ENCODE measurements at places on chromosomes 3 and 15.

GRCh38 chr3:55180161-55180560 lies 252.3 kb upstream of the LRTM1 start:
- DNase-seq = no peak

DNA sequence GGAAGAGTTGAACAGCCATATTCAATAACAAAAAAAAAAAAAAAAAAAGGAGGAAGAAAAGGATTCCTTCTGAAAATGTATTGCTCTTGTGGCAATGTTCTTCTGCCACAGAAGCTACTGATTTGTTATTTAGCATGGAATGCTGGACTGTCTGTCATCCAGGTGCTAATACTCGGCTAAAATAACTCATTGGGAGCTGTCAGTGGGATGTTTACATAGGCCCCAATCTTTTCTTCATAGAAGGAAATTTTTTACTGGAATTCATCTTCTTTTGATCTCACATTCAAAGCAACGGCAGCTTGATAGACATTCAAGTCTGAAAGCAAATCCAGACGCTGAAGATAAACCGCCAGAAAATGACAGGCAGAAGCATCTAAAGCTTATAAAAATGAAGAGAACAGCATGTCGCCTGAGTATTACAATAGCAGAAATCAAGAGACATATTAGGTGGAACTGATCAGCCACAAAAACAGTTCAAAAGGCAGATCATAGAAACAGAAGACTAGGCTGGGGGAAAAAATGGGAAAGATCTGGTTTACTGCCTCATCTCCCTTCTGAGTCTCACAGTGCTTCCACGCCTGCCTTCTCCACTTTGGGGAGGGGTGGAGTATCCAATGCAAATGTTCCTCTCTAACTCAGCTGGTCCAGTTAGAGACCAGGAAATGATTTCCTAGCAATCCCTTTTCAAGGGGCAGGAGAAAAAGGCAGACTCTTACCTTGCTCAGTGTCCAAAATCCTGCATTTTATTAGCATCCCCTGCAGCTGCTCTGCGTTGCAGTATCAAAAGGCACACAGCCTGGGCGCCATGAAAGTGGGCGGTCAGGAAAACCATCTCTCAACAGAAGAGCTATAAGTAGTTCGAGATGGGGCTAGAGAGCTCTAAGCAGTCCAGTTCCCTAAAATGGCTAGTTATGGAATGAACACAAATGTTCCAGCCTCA lies 451.9 kb downstream of the FOXP1 start:
- DNase-seq = no peak

DNA sequence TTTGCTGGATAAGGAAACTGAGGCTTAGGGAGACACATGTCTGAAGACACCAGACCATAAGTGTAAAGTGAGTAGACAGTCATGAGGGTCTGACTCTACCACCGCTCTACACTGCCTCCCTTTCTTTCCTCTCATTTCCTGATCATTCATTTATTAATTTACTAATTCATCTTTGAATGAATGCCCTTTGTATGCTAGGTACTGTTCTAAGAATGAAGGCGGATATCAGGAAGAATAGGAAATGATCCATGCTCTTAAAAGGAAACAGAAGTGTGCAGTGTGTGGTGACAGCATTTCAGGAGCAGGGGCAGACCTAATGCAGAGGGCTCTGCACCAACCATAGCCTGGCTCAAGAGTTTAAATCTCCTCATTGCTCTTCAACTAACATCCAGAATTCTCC lies 31.8 kb upstream of the PSMD6 start:
- no peak for DNase-seq

DNA sequence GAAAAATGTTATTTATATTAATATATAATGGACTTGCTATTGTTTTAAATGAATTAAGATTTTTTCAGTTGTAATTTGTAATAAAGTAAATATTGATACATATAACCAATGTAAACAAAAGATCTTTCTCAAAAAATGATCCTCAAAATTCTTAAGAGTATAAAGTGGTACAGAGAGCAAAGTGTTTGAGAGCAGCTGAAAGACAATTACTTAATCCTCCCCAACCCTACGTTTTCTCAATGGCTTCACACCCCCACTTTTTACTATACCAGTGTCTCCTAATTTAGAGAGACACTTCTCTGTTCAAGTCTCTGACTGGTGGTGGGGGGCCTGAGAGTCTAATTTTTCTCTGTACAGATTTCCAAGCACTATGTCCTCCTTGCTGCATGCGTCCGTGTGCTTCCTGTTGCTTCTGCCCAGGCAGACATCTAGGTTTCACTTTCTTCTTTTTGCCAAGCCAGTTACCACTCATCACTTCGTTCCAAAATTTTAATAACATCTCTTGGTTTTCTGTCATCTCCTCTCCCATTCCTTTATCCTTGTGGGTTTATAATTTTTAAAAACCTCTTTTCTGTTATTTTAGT lies 276.3 kb upstream of the DNAJC19 start:
- DNase-seq = no peak

GRCh38 chr3:141288336-141288990 lies 56.8 kb downstream of the PXYLP1 start:
- no peak for DNase-seq

- DNase-seq = no peak
These were observed 253.5 kb upstream of the ZPLD1 start for GRCh38 chr3:102181175-102181920.

DNA sequence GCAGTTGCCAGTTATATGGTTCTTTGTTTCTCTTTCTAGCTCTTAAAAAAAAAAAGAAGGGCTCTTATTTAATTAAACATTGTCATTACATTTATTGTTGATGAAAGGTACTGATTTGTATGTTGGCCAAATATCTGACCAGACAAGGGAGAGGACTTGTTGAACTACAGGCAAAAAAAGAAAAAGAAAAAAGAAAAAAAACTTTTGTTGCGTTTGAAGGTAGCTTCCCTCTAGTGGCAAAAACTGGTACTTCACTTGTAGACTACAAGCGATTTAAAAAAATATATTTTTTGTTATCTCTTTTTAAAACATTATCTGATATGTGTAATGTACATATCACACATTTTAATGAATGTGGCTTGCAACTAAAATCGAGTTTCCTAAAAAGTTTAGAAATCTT lies 280.6 kb downstream of the ROBO2 start:
- DNase-seq = no peak

DNA sequence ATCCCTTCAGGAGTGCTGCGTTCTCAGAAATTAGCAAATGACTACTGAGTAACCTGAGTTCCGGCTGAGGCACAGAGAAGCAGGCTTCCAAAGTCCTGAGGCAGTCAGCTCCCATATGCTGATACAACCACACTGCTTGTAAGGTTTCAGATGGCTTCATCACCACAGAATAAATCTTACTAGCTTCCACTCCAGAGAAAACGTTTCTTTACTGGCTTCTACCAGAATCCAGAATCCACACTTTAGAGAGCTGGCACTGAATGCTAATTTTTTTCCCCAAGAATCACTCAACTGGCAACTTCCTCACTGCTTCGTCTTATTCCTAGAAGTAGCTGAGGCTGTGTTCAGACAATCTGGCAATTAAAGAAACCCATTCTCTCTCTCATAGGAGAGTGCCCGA lies 21.4 kb downstream of the TAMM41 start:
- no peak for DNase-seq

DNA sequence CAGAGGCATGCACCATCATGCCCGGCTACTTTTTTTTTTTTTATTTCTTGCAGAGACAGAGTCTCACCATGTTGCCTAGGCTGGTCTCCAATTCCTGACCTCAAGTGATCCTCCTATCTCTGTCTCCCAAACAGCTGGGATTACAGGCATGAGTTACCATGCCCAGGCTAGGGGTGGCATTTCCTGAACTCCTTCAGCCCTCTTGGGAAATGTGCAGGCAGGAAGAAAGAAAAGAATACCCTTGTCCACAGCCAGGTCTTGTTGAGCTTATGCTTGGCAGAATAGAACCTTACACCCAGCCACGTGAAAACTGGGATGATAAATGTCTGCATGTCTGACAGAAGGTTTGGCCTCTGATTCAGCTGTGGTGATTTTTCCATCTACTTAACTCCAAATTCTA lies 30.2 kb upstream of the SNRPN start:
- DNase-seq = no peak

Measured in NCI-H1092 (cell line).